CD4-positive, CD25-positive, alpha-beta regulatory T cell (primary cell): ENCODE measurements at places on chromosomes 7 and 10.
A peak's percentile ranks its signal among the peaks of the same experiment; 100 is the strongest.

DNA sequence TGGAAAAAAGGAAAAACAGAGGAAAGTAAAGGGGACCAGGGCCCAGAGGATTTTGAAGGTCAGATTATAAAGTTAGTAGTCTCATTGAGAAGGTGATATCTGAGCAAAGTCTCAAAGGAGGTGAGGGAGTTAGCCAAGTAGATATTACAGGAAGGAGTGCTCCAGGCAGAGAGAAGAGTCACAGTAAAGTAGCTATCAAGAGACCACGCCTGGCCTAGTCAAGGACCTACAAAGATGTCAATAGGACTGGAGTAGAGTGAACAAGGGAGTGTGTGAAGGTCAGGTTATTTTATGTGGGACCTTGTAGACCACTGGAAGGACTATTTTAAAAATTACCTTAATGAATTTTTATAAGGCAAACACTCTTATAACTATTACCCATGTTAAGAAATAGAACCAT is 64.8 kb downstream of the TPST1 start:
- no peak for DNase-seq

DNA sequence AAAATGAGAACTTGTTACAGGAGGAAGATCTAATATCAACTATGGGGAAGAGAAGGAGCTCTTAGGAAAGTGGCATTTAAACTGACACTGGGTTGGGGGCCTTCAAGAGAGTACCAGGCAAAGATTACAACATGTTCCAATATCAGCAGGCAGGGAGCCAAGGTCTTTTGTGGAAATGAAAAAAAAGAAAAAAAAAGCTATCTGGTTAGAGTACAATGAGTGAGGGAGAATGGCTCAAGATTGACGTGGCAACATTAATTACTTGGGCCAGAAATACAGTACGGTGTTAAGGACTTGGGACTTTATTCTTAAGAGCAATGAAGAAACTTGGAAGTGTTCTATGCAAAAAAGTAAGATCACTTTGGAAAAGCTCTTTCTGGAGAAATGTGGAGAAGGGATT is 132.3 kb upstream of the CDK1 start:
- no peak for DNase-seq

- peak; percentile 72 for DNase-seq
Measured at GRCh38 chr7:129343099-129343700, 91.0 kb upstream of the STRIP2 start.

DNA sequence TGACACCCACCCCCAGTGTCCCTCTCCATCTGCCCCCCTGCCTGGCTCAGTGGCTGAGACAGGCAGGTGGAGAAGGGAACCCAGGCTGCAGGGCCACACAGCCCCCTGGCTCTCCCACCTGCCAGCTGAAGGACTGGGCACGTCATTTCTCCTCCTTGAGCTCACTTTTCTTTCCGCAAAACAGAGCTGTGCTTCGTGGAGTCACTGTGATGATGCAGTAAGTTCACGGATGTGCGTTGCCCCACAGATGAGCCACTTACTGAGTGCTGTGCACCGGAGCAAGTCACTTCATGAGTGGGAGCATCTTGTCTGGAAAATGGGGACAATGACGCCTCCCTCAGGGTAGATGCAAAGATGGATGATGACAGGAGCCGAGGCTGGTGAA is 2.7 kb downstream of the OPN4 start:
- DNase-seq = no peak

DNA sequence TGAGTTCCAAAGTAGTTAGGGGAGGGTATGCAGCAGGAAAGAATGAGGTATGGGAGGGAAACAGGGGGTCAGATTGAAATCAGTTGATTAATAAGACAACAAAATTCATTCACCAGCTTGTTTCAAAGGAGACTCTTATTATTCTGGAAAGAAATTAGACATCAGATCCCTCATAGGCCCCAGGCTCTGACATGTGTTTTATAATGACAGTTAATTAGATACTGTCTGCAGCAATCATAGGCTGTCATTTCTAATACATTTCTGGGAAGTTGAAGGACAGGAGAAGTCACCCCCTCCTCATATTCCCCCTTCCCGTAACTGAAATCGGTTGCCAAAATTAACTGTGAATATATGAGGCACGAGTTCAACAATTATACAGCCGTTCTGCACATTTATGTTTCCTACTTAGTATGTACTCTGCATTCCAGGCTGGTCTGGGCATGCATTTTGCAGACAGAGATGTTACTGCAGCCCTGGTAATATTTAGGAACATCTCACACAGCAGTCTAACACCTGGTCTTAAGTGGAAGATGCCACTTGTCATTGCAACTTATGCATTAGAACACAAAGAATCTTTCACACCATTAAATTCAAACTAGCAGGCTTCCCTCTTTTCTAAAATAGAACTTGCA is 355.2 kb upstream of the LRGUK start:
- DNase-seq = no peak

DNA sequence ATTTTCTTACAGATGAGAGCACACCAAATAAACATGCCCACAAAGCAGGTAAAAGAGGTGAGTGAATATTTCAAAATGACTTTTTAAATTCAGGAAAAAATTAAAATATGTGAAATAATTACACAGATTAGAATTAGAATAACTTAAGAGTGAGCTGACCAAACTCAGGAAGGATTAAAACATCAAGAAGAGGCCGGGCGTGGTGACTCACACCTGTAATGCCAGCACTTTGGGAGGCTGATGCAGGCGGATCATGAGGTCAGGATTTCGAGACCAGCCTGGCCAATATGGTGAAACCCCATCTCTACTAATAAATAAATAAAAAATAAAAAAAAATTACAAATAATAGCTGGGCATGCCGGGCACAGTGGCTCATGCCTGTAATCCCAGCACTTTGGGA is 140.1 kb downstream of the REEP3 start:
- no peak for DNase-seq

GRCh38 chr10:1063232-1063865 is 7.2 kb downstream of the WDR37 start:
- peak; percentile 40 for DNase-seq

DNA sequence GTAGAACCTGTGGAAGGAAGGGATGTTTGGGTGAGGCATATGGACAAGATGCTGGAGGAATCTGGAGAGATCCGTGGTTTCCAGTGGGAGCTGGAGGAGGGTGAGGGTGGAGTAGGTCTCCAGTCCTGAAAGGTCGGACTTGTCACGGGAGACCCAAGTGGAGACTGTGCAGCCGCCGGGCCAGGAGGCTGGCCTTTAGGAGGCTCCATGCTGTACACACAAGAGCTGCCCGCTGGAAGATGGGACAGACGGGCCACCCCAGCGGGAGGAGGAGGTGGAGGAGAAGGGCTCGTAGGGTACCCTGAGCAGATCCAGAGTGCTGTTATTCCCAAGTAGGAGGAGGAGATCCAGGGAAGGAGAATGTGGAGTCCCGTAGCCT is 106.7 kb downstream of the NKX6-2 start:
- DNase-seq = no peak

DNA sequence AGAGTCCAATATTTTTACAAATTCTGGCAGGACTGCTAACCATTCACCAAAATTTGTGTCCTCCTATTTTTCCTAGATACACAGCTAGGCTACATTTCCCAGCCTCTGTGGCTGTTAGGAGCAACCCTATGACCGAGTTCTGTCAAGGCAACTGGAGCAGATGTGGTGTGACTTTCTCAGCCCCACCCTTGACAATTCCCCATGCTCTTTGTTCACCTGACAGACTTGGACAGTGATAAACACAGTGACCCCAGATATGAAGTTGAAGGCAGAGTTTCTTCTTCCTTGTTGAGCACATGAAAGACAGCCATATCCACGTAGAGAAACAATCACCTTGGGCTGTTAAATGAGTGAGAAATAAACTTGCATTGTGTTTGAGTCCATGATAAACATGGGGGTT is 1162.1 kb downstream of the SORCS3 start:
- no peak for DNase-seq

- DNase-seq = no peak
Measured at GRCh38 chr10:4397337-4397736, 428.7 kb upstream of the AKR1E2 start.

DNA sequence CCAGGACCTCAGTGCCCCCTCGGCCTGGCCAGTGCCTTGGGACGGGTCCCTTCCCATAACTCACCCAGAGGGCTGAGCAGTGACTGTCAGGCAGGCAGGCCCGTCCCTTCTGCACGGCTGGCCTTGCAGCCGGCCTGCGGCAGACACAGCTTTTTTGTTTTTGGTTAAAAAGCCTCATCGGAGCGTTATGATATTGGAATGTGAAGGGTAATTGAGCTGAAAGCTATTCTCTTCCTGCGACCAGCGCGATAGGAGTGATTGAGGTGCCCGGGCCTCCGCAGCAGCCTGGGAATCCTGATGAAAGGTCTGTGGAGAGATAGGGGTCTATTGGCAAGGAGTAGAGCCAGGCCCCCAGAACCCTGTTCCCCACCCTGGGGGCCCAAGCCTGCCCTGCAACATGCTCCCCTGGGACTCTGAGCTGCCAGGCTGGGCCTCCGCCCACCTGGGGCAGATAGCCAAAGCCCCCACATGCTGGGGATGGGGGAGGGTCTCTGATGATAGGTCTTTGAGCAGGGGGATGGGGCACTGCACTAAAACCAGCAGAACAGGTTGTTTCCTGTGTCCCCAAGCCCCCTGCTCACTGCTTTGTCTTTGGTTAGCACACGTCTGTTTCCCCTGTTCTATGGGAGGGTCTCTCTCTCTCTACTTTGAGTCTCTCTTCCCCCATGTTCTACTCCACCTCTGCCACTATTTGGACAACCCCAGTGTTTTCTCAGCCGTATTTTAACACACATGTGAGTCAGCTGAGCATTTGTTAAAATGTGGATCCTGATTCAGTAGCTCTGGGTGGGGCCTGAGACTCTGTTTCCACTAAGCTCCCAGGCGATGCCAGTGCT is 131.9 kb downstream of the CDH23 start:
- DNase-seq = no peak

DNA sequence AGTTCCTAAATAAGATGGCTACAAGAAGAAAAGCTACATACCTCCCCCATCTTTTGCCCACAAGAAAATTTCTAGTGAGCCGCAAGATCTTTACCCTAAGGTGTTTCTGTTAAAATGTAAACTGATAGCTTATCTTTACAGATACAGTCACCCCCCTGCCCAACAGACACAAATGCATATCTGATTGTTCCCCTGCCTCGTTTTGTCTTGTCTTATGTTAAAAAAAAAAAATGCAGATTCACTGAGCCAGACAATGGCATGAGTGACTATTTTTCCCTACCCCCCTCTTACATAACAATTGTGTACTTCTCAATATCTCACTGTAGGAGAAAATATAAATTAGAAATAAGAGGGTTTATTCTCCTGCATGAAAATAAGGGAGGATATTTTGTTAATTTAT is 8.5 kb downstream of the ZNF138 start:
- no peak for DNase-seq

GRCh38 chr7:147089608-147090007 is 973.0 kb downstream of the CNTNAP2 start:
- no peak for DNase-seq

GRCh38 chr10:101588879-101589278 is 758 bp downstream of the DPCD start:
- DNase-seq = no peak

DNA sequence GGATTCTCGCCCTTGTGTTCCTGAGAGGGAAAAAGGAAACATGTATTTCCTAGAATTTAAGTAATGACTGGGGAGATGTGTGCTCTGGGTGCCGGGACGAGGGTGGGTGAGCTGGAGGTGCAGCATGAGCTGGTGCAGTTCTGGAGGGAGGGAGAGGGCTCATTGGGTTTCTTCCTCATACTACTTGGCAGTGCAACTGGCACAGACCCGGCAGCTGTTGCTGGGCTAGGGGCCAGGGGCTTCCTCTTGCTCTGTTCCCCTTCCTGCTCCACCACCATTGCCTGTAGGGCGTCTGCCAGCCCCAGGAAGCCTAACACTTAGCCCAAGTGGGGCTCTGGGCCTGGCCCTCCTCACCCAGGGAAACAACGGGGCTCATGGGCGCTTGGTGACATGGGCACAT is 5.9 kb downstream of the RET start:
- DNase-seq = no peak

GRCh38 chr7:7183061-7183837 is 905 bp downstream of the C1GALT1 start:
- peak; percentile 40 for DNase-seq

DNA sequence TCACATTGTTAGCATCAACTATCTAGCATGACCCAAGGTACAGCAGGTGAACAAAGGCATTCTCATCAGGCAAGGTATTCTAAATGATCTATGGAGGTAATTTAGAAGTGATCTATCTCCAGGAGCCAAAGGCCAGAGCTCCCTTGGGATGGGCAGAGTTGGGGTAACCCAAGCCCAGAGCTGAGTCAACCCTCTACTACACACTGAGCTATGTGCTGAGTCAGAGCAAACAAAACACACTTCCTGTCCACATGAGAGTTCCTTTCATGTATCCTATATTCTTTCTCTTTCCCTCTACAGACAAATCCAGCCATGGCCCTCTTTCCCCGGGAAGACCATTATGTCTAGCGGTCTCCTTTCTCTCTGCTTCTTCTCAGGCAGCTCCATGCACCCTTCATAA is 68.2 kb upstream of the AGK start:
- DNase-seq = no peak

- peak; percentile 75 for DNase-seq
Measured at GRCh38 chr7:100483090-100483721, 521 bp upstream of the NYAP1 start.

GRCh38 chr10:43209651-43210141 is 57.2 kb downstream of the RASGEF1A start:
- no peak for DNase-seq

DNA sequence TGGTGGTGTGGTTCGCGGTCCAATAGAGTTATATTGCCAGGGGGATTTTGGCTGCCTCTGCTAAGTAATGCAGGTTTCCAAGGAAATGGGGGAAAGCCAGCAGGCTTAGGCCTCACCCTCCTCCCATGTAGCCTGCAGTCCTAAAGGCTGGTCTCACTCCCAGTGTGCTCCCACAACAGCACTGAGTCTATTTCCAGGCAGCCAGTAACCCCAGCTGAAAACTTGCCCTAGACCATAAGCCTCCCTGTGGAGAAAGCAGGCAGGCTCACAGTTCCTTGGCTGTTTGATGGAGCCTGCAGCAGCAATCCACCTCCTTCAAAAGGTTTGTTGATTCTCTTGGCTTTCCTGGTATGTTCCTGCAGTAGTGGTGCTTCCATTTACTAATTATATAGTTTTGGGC is 220.0 kb upstream of the ZNF804B start:
- no peak for DNase-seq

GRCh38 chr10:10165415-10165814 is 852.3 kb upstream of the CELF2 start:
- no peak for DNase-seq

DNA sequence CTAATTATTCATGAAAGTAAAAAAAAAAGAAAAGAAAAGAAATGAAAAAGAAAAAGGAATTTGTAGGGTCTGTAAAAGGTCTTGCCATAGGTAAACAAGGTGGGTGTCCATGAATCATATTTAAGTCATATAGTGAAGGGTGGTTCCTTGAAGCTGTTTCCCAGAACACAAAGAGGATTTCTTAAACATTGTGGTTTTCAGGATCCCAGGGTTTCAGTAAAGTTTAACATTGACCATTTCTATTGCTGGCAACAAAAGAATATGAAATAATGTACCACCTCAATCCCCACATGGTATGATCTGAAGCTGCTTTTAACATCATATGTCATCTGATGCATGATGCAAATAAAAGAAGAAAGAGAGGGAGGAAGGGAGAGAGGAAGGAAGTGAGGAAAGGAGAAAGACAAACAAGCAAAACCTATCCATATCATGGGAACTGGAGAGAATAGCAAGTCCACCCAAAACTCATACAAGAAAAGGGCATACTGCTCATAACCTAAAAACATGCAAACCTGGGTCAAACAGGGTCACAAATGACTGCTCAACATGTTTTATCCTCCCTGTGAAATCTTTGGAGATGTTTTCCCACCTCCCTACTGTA is 663.5 kb downstream of the SORCS1 start:
- no peak for DNase-seq

GRCh38 chr10:124827474-124827873 is 25.9 kb downstream of the ABRAXAS2 start:
- peak; percentile 53 for DNase-seq

GRCh38 chr10:110088367-110089104 is 80.8 kb downstream of the ADD3 start:
- DNase-seq = no peak
